ENCODE measurements at places on chromosomes 6 and 20.
A peak's percentile ranks its signal among the peaks of the same experiment; 100 is the strongest.

GRCh38 chr6:84055647-84056046 lies 22.1 kb downstream of the MRAP2 start:
- no peak for DNase-seq

GRCh38 chr20:1308702-1309095 lies 20.2 kb downstream of the SDCBP2 start:
- no peak for DNase-seq

- no peak for DNase-seq
Measured at GRCh38 chr6:101399616-101400162, 6.2 kb downstream of the GRIK2 start.

- no peak for DNase-seq
Measured at GRCh38 chr20:16865406-16865805, 117.2 kb downstream of the OTOR start.

- DNase-seq: no peak
Measured at GRCh38 chr6:104227508-104227907, 632.2 kb downstream of the HACE1 start.

GRCh38 chr6:11023032-11023431 lies 21.1 kb downstream of the ELOVL2 start:
- no peak for DNase-seq

- DNase-seq: peak; percentile 16
Measured at GRCh38 chr6:136365776-136366354, 76.2 kb upstream of the BCLAF1 start.

GRCh38 chr6:11699576-11699975 lies 79.0 kb downstream of the ADTRP start:
- no peak for DNase-seq

DNA sequence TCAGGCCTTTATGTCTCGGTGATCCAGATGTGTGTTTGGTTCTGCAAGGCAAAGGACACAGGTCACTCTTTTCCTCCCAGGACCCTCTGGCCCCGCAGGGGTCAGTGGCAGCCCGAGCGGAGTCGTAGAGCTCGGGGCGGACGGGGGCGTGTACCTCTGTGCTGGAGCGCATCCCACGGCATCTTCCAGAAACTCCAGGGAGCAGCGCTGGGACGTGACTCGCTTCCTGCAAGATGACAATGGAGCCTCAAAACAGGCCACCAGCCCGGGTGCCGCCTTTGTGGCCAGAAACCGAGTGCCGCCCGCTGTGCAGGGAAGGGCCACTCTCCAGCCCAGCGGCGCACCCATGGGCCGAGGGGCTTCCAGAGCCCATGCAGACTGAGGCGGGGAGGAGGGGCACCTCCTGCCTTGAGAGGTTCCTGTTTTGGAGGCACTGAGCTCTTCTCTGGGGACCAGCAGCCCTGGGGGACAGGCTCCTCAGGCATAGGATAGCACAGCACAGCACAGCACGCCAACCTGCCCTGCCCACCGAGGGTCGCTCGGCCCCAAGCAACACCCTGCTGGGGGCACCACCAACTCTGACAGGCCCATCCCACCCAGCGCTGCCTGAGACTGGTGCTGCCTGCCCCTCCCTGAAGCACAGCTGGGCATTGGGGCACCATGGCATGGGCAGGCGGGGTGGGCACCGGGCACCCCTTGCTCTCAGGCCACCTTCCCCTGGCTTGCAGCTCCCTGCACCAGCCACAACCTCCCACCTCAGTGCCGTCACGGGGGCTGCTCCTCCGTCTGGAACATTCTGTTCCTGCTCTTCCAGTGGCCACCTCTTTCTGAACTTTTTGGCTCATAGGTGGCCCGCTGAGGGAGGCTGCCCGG lies 9.7 kb downstream of the RPS21 start:
- DNase-seq: no peak

- DNase-seq: no peak
Measured at GRCh38 chr20:53071833-53072232, 99.7 kb downstream of the TSHZ2 start.

GRCh38 chr20:34834459-34834893 lies 9.0 kb upstream of the NCOA6 start:
- peak; percentile 49 for DNase-seq

DNA sequence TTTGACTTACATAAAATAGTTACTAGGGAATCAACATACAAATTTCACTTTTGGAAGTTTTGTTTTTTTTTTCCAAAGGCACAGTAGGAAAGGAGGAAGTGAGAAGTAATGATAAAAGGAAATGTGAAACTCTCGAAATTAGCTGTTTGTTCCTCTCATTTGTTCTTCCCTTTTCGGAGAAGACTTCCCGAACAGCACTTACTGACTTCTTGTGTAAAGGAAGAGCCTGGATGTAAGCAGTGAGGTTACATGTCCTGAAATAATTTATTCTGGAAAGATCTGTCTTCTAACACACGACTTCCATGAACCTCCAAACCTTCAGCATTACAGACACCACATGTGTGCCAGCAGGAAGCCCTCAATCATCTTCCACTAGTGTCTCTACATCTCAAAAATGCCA lies 59.1 kb downstream of the KIF16B start:
- no peak for DNase-seq

GRCh38 chr20:6618051-6618450 lies 149.4 kb upstream of the BMP2 start:
- no peak for DNase-seq

DNA sequence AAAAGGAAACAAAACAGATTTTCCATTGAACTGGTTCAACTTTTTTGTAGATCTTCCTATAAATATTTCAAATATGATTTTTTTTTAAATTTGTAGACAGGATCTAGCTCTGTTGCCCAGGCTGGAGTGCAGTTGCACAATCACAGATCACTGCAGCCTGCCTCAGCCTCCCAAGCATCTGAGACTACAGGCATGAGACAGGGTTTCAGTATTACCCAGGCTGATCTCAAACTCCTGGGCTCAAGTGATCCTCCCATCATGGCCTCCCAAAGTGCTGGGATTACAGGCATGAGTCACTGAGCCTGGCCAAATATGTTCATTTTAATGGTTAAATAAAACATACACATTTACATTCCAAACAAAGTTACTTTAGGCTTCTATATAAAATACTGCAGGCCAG lies 33.6 kb downstream of the SAMHD1 start:
- DNase-seq: peak; percentile 28

- no peak for DNase-seq
Measured at GRCh38 chr6:146587459-146587858, 11.3 kb upstream of the ADGB start.

DNA sequence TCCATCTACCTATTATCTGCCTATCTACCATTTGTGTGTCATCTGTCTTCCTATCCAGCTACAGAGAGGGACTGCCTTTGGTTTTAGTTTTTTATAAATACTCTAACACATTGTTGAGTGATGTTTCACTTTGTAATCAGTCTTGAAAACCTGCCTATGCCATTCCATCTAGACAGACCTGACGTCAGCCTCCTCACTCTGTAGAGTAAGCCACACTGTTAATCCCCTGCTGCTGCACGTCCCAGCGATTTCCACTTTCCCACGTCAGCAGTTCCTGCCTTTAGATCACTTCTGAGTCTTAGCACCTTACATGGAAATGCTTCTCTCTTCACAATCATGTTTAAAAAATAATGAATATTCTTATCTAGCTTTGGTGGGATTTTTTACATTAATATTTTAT lies 54.8 kb downstream of the PLG start:
- DNase-seq: no peak

GRCh38 chr6:89430201-89430962 lies 2.6 kb upstream of the ANKRD6 start:
- no peak for DNase-seq

GRCh38 chr20:32063695-32064094 lies 11.7 kb downstream of the HCK start:
- no peak for DNase-seq

GRCh38 chr6:157203312-157203744 lies 120.0 kb downstream of the TMEM242 start:
- DNase-seq: no peak

GRCh38 chr20:36441416-36441815 lies 99.9 kb upstream of the MYL9 start:
- DNase-seq: no peak

DNA sequence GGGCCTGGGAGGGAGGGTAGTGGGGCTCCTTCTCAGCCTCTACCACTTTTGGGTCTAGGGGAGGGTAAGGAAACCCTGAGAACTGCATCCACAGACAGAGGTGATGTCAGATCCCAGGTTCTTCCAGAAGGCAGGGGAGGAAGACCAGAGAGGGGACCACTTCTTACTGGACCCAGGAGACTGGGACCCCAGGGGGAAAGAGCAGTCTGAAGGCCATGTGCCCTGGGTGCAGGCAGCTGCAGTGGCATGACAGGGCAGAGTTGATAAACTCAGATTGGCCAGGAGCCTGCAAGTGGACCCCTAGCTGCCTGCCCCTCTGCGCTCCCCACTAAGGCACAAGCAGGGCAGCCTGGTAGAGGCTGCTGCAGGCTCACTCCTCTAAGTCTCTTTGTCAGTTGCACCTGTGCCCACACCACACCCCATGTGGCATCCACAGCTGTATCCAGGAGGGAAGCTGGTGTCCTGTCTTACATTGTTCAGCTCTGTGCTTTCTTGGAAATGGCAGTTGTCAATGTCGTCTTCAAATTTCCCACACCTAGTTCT lies 2.7 kb downstream of the CST9L start:
- no peak for DNase-seq

DNA sequence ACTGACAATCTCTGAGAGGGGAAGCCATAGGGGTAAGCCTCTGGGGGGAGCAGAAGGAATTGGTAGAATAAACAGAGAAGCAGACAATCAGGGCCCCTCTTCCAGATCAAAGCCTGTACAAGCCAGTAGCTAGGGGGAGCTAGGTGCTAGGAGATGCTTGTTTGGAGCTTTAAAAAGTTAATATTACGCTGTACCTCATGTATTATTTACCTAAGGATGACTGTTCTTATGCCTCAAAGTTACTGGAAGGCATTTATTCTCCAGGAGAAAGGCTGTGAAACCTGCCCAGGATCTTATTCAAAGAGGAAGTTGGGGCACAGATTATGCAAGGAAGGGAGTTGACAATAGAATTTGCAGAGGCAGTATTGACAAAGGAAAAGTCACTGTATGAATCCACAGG lies 111.8 kb upstream of the SLC35F1 start:
- DNase-seq: no peak

DNA sequence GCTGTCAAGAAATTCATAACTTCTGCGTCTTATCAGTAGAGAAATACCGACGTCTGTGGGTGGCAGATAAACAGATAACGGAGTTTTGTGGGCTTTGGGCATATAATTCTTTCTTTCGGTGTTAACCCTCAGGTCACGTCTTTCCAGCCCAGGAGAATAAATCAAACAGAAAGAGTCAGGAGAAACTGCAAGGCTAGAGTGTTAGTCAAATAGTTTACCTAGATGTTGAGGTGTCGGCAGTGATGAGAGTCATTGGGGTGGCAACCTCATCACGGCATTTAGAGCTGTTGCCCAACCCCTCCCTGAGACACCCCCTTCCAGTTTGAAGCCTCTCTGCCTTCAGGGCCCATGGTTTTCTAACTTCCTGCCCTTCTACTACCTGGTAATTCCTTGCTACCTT lies 49.5 kb downstream of the ADTRP start:
- DNase-seq: no peak

DNA sequence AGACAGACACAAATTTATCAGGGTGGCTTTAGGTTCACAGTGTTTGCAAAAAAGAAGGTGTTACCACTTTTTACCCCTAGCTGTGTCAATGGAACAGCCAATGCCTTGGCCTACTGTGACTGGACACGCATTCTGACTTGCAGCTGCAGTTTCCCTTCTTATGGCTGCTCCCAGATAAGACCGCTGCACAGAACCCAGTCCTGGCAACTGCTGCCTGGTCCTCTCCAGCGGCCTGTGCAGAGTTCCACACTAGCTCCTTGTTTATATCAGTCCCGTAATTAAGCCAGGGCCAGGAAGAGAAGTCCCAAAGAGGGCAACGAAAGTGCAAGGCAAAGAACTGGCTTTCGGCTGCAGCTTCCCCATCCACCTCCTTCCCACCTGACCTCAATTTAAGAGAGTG lies 283.0 kb downstream of the FOXC1 start:
- DNase-seq: no peak

GRCh38 chr6:33950891-33951889 lies 147.4 kb upstream of the MLN start:
- DNase-seq: no peak

DNA sequence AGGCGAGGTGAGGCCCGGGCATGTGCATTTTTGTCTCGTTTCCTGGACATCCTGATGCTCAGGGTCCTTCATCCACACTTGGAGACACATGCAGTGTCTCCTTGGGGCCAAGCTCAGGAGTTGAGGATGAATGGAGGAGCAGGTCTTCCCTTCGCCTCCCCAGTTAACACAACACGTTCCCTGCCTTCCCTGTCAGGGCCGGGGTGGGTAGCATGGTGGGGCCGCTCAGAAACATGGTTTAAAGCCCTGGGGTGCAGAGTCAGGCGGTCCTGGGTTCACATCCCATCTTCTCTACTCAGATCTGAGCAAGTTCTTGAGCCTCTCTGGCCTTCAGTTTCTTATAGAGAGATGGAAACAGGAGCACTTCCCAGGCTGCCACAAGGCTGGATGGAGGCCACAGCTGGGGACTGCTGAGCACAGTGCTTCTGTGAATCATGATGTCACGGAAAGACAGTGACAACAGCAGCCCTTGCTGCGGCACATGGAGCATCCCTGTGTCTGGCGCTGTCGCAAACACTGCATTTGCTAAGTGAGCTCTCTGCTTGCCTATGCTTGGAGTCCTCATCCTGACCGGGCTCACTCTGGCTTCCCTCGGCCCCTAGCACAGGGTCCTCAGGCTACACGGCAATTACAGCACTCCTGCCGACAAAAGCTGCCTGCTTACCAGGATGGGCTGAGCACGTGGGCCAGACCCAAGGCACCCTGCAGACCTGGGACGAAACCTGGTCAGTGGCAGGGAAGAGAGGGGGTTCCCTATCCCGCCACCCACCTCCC lies 45.6 kb upstream of the STX16 start:
- DNase-seq: no peak

GRCh38 chr6:89599727-89600126 lies 38.8 kb downstream of the LYRM2 start:
- no peak for DNase-seq

DNA sequence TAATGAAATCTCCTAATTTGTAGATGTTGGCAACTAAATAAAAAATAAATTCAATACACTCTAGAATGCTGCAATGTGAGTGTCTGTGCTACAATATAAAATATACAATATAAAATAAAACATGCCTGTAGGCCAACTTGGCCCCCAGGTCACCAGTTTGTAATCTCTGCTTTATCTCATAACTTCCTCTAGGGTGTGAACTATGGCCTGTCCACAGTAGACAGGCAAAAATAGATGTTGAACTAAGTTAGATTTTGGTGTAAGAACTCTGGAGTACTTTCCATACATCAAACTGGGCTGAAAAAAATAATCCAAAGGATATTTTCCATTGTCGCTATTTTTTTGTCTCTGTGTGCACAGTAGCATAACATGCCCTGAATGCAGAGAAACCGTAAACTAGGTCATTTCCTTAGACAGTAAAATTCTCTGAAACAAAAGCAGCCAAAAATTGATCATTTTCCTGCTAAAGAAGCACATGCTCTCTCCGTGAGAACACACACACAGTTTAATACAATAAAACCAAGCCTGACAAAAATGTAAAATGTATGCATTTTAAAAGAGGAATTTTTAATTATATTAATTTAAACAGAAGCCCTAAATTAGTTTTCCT lies 98.5 kb upstream of the ZFP64 start:
- DNase-seq: no peak
